ENCODE measurements at places on chromosomes 7 and 10. TPM values are rescaled to one million over a fixed set of nuclear protein-coding genes. Genes with fewer than 3 reads are reported as not detected.

DNA sequence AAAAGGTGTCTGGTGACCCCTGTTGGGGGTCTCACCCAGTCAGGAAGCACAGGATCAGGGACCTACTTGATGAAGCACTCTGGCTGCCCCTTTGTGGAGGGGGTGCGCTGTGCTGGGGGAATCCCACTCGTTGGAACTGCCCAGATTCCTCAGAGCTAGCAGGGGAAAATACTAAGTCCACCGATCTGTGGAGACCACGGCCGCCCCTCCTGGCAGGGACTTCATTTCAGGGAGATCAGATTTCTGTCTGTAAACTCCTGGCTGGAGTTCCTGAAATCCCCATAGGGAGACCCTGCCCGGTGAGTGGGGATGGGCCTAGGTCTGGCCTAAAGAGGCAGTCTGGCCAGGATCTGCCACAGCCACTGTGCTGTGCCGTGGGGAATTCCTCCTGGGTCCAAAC lies 79.3 kb upstream of the ADCY1 start:
- H3K27me3 ChIP-seq, result peaks cover 3% of the 10 kb centered on the region
- no peaks in the 10 kb centered on the region for H3K4me1 ChIP-seq

DNA sequence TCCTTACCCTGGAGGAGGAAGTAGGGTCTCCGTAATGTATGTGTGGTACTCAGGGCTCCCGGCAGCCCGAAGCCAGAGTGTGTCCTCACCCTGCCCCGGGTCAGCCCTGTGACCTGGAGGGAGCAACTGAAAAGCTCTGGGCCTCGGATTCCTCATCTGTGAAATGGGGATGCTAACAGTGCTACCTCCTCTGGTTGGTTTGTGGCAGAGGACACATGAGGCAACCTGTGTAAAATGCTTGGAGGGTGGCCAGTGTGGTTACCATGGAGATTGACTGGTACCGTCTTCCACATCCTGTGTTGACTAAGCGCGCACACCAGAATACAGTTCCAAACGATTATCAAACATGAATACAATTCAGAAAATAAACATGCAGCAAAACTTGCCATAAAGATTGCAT lies 163.8 kb upstream of the KLF6 start:
- no peak overlapping the region for H3K27ac ChIP-seq
- no peaks in the 10 kb centered on the region for H3K27me3 ChIP-seq
- no peak overlapping the region for H3K4me3 ChIP-seq
- H3K36me3 ChIP-seq, result no peaks in the 10 kb centered on the region
- no peaks in the 10 kb centered on the region for H3K4me1 ChIP-seq

GRCh38 chr7:44062180-44062902 lies 3.0 kb downstream of the PGAM2 start:
- DNase-seq, result no peak
- no peaks in the 10 kb centered on the region for H3K4me1 ChIP-seq
- H3K4me3 ChIP-seq, result no peak overlapping the region

The PNLIPRP2 gene
- not detected for total RNA-seq

Data from fibroblast of lung (primary cell).